Gastroesophageal sphincter (tissue), 4 donors: ENCODE measurements at places on chromosomes 1 and 21. TPM values are rescaled to one million over a fixed set of nuclear protein-coding genes. Genes with fewer than 3 reads are reported as not detected.

DNA sequence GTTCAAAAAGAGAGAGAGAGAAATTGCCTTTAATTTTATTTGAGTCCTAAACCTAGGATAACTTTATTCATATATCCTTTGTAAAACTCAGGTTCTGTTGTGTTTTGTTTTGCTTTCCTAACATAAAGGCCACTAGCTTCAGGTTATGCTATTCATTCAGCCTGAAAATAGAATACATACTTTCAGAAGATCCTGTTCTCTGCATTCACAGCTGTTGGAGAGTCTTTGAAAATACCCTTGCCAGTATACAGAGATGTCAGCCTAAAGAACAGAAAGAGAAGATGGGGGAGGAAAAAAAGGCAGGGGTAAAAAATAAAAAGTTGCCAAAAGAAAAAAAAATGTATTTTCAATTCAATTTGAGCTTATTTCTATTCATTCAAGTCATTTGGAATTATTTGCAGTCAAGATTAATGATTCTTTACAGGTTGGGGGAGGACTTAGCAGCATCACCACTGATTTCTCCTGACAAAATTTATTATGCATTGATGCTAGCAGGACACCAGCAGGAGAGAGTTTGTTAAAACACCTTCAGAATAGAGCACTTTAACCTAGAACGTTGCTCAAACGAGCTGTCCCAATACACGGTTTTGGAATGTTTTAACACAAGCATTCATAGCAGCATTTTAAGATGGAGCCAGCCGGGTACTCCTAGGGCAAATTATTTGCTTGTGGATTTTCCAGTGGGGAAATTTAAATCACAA, 318.5 kb downstream of the NTNG1 start:
- no peaks in the 10 kb centered on the region for H3K4me1 ChIP-seq
- H3K4me3 ChIP-seq = no peak overlapping the region
- no peaks in the 10 kb centered on the region for H3K27me3 ChIP-seq
- H3K27ac ChIP-seq = no peak overlapping the region
- ATAC-seq = no peak
- H3K36me3 ChIP-seq = no peaks in the 10 kb centered on the region

Gene LCE3D
- total RNA-seq = not detected

Gene F13B
- total RNA-seq = not detected

Gene TMEM79
- 1.6 TPM for total RNA-seq

Gene B3GALT2
- total RNA-seq = 3.2 TPM

DNA sequence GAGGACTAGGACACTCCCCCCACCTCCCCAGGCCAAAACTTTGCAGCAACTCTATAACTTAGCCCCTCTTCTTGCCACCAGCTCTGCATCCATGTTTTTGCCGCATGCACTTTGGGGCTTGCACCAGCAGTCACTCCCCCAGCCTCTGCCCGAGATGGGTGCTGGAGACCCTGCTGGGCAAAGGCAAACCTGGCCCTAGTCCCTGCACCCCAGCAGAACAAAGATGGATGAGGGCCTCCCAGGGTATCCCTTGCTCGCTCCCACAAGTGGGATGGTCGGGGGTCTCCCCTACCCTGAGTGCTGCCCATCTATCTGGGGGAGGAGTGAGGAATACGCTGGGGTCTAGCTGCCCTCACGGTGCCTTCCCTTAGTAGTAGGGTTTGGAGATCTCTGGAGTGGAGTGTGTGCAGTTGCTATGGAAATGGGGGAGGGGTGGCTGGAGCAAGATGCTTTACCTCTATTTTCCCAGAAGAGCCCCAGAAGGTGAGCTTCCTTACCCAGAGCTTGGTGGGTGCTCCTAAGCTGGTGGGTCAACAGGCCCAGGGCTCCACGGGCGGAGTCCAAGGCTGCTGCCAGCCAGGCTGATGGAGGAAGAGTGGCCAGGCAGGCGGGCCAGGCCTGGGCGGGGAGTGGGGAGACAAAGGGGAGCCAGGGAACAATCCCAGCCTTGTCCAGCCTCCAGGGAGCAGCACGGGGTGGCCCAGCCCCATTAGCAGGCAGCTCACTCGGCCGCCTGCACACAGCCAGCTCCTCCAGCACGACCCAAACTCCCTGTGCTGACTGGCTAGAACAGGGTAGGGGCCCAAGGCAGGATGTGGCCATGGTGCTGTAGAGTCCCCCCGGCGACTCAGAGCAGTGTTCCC, at the start of gene PAQR6:
PAQR6 (minus strand) TSS at position 597 of the 863 bp plus-strand sequence. CDS start 1,325 bp downstream, outside the sequence.
- H3K4me3 ChIP-seq = peak within 1 kb of the TSS; percentile 6
- H3K4me1 ChIP-seq = no peaks in the 10 kb centered on the region
- H3K27me3 ChIP-seq = peaks cover 37% of the 10 kb centered on the region

DNA sequence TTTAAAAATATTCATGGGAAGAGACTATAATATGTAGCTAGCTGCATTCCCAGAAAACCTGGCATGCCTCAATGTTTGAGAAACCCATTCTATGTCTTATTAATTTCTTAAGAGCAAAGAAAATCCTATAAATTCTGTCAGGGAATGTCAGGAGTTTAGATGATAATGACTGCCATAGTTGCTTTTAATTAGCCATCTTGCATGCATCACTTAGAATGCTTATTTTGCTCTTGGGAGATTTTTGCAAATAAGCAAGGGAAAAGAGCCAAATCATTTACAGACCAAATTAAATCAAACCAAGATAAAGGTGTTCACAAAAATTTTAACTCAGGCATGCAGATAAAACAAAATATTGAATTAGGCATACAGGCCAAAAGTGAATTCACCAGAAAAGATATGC, 152.8 kb downstream of the FASLG start:
- H3K27me3 ChIP-seq = no peaks in the 10 kb centered on the region
- no peaks in the 10 kb centered on the region for H3K36me3 ChIP-seq
- ATAC-seq = no peak
- no peak overlapping the region for H3K4me3 ChIP-seq
- H3K4me1 ChIP-seq = no peaks in the 10 kb centered on the region

- no peak overlapping the region for H3K27ac ChIP-seq
- peaks cover 4% of the 10 kb centered on the region for H3K36me3 ChIP-seq
- no peaks in the 10 kb centered on the region for H3K27me3 ChIP-seq
- no peak for ATAC-seq
Observed at GRCh38 chr1:31036749-31037500, 28.6 kb downstream of the PUM1 start.

Gene MCOLN3
- total RNA-seq = 3.2 TPM

Gene IFI44L
- total RNA-seq = 4.7 TPM

- H3K27me3 ChIP-seq = no peaks in the 10 kb centered on the region
- H3K36me3 ChIP-seq = peaks cover 3% of the 10 kb centered on the region
- H3K4me1 ChIP-seq = peaks cover 59% of the 10 kb centered on the region
- H3K4me3 ChIP-seq = peak overlapping the region; percentile 95
- peak; percentile 49 for ATAC-seq
- peak overlapping the region; percentile 95 for H3K27ac ChIP-seq
Observed at GRCh38 chr21:43865540-43866259, 677 bp downstream of the AGPAT3 start.

Gene KLHDC9
- total RNA-seq = 22.6 TPM

Gene LRRC39
- 0.69 TPM for total RNA-seq

Gene CRP
- not detected for total RNA-seq

DNA sequence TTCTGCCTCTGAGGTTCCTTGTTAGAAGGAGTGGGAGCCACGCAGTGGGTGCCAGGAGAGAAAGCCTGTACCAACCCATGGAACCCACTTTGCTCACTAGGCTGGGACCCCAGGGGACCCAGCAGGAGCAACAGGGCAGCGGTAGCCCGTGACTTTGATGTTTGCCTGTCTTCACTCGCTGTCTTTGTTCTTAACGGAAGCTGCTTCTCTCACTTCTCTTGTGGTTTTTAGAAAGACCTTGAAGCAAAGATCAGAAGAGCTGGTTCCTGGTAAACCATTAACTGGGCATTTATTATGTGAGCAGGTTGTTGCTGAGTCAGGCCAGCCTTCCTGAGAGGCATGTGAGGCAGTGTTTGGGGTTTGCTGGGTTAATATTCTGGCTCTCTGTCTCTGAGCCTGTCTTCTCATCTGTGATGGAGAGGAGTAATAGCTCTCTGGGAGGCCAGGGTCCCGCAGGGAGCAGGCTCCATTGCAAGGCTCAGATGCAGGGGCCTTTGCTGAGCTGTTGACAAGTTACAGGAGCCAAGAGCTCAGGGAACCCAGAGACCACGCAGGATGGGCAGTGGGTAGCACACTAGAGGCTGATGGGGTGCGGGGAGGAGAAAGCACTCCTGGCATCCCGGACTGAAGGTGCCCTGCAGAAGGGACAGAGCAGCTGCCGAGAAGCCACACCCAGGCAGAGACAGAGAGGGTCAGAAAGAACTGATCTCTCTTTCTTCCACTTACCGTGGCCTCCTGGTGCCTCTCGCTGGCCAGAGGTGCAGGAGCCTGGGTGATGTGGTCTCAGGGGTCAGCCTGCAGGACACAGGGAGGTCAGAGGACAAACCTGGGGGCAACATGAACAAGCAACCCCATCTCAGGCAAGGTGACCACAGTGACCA, 367.5 kb upstream of the C1orf174 start:
- no peak overlapping the region for H3K27ac ChIP-seq
- H3K4me1 ChIP-seq = no peaks in the 10 kb centered on the region
- H3K4me3 ChIP-seq = no peak overlapping the region
- H3K27me3 ChIP-seq = peaks cover 58% of the 10 kb centered on the region
- no peak for ATAC-seq
- H3K36me3 ChIP-seq = no peaks in the 10 kb centered on the region

GRCh38 chr1:246803883-246804282, 79.7 kb downstream of the SCCPDH start:
- H3K27me3 ChIP-seq = peaks cover 7% of the 10 kb centered on the region
- no peak for ATAC-seq
- H3K4me1 ChIP-seq = no peaks in the 10 kb centered on the region
- no peak overlapping the region for H3K27ac ChIP-seq
- no peak overlapping the region for H3K4me3 ChIP-seq

Gene CKS1B
- total RNA-seq = 17.0 TPM

GRCh38 chr1:47865881-47866535, 131.2 kb downstream of the TRABD2B start:
- ATAC-seq = no peak
- H3K27me3 ChIP-seq = no peaks in the 10 kb centered on the region
- H3K27ac ChIP-seq = no peak overlapping the region

GRCh38 chr1:43454270-43455011, 710 bp upstream of the HYI start:
- H3K27me3 ChIP-seq = no peaks in the 10 kb centered on the region
- ATAC-seq = peak; percentile 84
- peak overlapping the region; percentile 95 for H3K27ac ChIP-seq
- peak overlapping the region; percentile 75 for H3K4me3 ChIP-seq

DNA sequence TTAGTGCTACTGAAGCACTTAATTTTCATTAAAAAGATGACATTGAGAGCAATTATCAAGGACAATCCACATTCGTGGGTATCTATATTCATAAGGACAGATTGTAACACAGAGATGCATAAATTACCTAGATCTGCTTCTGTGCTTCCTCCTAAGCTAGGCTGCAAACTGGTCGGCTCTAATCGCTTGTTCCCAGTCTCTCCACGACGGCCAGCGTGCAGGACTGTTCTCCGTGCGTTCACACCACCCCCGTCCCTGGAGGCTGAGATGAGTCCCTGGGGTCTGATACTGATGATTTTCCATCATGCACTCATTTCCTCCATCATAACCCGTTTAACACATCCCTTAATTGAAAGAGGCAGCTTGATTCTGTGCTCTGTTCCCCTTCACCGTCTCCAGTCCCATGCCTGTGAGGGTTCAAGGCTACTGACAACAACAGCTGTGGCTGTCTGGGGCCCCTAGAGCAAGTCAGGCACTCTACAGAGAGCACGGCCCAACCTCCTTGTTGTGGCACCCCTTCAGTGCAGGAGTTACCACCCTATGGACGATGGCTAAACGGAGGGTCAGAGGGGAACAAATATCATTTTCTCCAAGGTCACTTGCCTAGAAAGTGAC, 469.6 kb downstream of the NPHP4 start:
- peaks cover 58% of the 10 kb centered on the region for H3K27me3 ChIP-seq
- no peak overlapping the region for H3K27ac ChIP-seq
- H3K4me1 ChIP-seq = no peaks in the 10 kb centered on the region

GRCh38 chr1:216627252-216627651, 96.0 kb downstream of the ESRRG start:
- no peak for ATAC-seq
- H3K27me3 ChIP-seq = no peaks in the 10 kb centered on the region
- no peak overlapping the region for H3K27ac ChIP-seq
- no peaks in the 10 kb centered on the region for H3K4me1 ChIP-seq
- no peaks in the 10 kb centered on the region for H3K36me3 ChIP-seq

Gene BATF3
- total RNA-seq = 3.5 TPM

- H3K4me1 ChIP-seq = no peaks in the 10 kb centered on the region
- no peaks in the 10 kb centered on the region for H3K27me3 ChIP-seq
- H3K4me3 ChIP-seq = peak overlapping the region; percentile 44
- ATAC-seq = peak; percentile 41
- H3K36me3 ChIP-seq = no peaks in the 10 kb centered on the region
- H3K27ac ChIP-seq = peak overlapping the region; percentile 57
Observed at GRCh38 chr21:35528116-35529042, 479.3 kb upstream of the RUNX1 start.

DNA sequence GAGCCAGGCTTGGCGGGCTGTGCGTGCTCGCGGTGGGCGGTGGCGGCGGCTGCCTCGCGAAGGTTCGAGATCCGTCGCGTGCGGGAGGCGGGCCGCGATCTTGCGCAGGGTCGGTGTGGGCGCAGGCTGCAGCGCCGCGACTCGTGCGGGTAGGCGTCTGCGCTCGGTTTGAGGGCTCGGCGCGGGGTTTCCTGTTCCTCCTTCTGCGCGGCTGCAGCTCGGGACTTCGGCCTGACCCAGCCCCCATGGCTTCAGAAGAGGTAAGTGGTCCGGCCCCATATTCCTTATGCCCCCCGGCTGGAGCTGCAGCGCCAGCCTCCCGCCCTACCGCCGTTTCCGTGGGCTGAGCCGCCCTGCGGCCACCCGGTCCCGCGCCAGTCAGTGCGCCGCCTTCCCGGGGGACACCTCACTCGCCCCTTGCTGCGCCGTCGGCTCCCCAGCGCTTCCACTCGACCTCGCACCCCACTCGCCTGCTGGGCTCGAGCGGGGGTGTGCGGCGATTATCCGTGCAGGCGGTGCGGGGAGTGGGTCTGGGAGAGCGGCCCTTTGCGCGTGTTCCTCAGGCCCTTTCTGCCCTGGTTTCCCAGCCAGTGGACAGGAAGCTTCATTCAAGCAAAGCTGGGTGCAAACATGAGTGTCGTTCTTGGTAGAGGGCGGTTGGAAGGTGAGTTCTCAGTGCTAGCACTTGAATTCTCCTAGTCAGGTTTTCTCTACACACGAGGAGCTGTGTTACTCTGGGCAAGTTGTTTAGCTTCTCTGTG, at the start of gene CACYBP:
CACYBP (plus strand) TSS at position 12 of the 761 bp plus-strand sequence; CDS start at position 246, 234 bp downstream.
- H3K36me3 ChIP-seq = no peaks in the 10 kb centered on the region
- H3K27ac ChIP-seq = peak within 1 kb of the TSS; percentile 95
- H3K4me1 ChIP-seq = no peaks in the 10 kb centered on the region
- no peaks in the 10 kb centered on the region for H3K27me3 ChIP-seq
- ATAC-seq = no peak
- H3K4me3 ChIP-seq = peak within 1 kb of the TSS; percentile 72
